ENCODE measurements at places on chromosomes 4 and X.

DNA sequence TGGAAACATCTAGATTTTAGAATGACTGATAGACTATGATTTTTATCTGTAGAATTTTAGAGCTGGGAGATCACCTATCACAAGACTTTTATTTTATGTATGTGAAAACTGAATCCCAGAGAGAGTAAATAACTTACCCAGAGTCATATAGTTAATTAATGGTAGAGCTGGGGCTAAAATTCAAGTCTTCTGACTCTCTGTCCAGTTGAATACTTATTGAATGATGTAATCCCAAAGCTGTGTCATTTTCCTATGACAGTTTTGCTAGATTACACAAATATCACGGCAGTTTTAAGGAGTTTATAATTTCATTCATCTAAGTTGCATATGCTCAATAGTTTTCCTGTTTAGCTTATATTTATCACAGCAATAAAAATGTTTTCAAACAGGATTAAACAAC, 6.7 kb downstream of the NRK start:
- peak; percentile 50 for DNase-seq

DNA sequence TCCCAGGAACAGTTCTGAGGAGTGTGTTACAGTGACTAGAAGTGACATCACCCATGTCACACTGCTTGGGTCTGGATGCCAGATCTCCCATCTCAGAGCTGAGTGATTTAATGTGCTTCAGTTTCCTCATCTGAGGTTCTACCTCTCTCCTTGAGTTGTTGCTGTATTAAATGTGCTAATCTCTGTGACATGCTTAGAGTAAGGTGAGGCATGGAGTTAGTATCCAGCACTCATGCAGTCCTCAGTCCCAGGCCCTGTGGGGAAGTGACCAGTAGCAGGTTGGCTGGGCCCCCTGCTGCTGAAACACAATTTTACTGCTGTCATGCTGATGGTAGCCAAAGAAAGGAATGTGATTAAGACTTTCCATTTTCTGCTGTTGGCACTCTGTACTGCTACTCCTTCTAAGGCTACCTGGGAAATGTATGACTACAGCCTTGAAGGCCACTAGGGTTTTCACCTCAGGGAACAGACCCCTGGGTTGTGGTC, 639.6 kb downstream of the MID1IP1 start:
- DNase-seq: no peak

DNA sequence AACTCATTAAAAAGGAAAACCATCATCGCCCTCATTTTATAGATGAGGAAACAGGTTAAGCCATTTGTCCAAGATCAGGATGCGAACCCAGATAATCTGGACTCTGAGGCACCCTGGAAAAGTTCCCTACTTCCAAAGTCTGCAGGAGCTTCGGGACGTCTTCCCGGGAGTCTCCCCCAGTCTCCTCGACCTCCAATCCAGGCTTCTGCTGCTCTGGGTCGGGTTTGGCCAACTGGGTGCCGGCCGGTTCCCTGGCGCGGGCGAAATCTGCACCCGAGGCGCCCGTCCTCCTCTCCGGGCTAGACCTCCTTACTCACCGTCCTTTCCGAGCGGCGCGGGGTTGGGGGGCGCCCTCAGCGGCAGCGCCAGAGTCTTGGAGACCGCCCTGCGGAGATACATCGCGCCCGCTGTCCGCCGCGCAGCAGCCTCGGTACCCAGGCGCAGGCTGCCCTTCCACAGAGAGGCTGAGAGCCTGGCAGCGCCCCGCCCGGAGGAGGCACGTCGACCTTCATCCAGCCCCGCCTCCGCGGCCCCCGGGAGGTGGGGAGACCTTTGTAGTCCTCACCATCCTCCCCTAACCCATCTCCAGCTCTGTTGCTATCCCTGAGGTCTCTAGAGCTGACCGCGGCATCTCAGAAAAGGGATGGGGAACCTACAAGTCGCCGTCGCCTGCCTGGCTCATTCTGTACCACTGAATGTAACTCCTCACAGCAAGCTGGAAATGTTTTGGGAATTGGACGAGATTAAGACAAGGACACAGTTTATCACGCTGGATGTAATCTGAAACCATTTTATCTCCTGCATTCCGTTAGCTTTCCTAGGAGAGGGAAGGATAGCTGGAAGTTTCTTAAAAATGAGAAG, at the start of gene MGARP:
MGARP (minus strand) TSS at position 466 of the 861 bp plus-strand sequence; CDS start at position 399, 67 bp downstream.
- no peak for DNase-seq

- no peak for DNase-seq
Observed at GRCh38 chr4:61521451-61521850, 321.3 kb downstream of the ADGRL3 start.

GRCh38 chr4:168574581-168575295, 77.9 kb downstream of the PALLD start:
- DNase-seq: peak; percentile 68

- DNase-seq: no peak
Observed at GRCh38 chr4:148329751-148330150, 112.5 kb downstream of the NR3C2 start.

DNA sequence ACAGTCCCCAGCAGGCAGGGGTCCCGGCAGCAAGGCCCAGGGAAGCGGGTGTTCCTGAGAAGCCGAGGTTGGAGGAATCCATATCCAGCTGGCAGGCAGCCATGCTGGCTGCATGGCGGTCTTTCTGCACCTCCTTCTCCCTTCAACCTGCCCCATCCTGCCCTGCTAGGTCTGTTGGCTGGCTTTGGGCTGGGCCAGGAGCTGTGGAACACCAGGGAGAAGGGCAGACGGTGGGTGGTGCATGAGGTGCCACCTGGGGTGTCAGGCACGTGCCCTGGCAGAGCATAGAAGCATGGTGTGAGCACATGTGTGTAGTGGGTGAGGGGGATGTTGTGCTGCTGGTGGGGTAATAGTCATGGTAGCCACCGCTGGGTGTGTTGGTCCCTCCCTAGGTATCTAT, 150.1 kb downstream of the PJA1 start:
- no peak for DNase-seq

GRCh38 chrX:16100673-16101072, 22.7 kb upstream of the GRPR start:
- no peak for DNase-seq

DNA sequence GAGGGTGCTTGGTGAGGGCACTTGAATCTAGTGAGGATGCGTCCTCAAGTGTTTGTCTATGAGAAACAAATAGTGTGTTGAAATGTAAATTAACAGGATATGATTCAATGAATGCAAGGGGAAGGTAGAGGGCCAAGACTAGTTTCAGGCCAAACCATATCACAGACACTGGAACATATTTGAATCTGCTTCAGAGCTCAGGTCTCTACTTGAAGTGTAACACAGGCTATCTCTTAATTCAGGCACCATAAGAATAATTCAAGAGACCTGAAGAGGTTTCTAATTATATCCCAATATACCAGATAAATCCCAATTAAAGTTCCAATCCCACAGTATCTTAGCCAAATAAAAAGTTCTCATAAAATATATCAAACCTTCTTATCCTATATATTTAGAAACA, 146.5 kb upstream of the INTU start:
- no peak for DNase-seq

DNA sequence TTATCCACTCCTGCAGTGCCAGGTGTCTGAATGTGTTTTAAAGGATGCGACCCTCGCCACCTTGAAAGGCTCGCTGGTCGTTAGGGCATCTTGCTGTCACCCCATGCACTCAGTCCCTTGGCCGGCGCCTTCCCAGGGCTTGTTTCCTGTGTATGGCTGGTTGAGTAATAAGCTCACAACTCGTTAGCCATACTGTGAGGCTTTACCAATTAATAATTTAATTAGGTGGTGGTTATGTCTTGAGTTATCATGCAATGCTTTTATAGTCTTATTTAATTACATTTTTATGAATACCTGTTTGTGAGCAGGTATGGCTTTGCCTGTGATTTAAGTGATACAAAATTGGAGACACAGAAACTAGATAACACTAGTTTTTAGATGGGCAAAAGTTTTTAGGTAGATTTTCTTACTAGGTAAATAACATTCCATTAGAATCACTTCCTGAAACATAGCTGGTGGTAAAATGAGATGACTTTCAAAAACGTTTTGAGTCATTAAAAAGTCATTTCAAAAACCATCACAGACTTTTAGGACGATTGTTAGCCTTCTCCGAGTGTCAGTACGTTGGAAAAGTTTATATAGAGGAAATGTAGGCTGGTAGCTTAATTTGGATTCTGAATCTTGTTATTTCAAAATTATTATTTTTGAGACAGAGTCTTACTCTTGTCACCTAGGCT, 18.2 kb downstream of the PTTG2 start:
- DNase-seq: no peak

- DNase-seq: no peak
Observed at GRCh38 chrX:103797691-103798090, 21.1 kb downstream of the PLP1 start.

GRCh38 chrX:49761481-49761880, 65.7 kb upstream of the PAGE1 start:
- DNase-seq: peak; percentile 1

- peak; percentile 3 for DNase-seq
Observed at GRCh38 chrX:105191878-105192277, 28.6 kb downstream of the TEX13A start.

DNA sequence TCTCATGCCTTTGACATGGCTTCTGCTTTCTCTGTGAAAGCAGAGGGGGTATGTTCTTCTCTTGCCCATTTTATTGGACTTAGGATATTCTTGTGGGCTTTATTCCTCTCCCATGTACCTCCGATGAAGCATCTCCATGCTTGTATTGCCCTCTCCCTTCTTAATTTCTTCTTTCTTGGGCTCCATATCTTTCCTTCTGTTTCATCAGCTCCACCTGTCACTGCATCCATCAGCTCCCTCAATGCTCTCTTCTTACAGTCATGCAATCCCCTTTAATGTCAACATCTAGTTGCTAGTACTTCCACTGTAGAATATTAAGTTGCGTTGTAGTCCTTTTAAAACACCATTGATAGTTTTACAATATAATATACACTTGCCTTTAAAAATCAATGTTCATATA, 257.6 kb downstream of the GPAT3 start:
- DNase-seq: no peak

DNA sequence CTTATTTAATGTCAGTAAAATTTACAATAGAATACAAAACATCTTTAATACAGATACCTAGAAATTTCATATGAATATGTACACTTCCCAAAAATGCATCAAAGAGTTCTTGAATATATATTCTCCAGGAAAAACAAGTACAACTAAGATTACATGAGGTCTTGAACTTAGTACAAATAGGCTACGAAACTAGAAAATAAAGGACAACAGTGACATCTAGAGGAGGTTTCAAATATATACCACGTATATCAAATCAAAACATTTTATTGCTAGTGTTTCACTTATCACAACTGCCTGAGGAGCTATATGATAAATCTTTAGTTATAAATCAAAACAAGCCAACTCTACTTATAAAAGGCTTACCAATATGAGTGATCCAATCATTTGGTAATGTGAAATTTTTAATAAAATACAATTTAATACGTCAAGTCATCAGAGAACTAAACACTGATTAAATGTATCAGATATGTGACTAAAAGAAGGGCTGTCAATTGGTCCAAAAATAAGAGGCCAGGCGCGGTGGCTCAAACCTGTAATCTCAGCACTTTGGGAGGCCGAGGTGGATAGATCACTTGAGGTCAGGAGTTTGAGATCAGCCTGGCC, 36.6 kb downstream of the ANAPC10 start:
- peak; percentile 70 for DNase-seq

DNA sequence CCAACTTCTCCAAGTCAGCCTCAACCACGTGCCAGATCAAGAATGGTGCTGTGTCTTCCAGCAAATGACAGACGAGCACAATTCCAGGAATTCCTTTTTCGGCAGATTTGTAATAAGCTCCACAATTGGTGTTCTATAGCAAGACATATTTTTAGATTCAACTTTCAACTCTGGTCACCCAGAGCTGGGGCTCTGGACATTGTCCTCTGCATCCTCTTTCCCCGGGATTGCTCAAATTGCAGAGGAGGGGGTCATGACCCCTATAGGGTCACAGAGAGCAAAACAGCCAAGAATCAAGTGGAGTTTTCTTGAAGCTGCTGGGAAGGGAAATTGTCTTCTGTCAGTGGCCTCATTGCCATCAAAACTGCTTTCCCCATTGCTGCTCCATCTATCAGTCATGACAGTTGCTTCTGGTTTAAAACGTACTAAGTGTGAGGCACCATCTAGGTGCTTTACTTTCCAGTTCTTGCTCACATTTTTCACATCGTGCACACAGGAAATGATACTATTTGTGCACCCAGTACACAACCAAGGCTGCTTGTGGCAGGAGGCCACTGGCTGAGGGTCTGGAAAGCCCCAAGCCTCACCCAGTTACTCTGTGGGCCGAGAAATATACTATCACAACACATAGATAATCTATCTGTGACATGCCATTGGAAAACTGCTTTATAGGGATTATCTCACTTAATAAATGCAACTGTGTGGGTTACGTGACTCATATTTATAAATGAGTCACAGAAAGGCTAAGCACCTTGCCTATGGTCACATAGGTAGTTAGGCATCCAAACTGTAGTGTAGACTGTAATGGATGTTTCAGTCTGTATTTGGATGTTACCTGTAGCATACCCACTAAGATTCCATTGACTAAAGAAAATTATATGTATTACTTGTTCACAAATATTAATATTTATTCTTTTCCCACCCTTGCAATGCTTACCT, 91.7 kb upstream of the PHOX2B start:
- peak; percentile 42 for DNase-seq

DNA sequence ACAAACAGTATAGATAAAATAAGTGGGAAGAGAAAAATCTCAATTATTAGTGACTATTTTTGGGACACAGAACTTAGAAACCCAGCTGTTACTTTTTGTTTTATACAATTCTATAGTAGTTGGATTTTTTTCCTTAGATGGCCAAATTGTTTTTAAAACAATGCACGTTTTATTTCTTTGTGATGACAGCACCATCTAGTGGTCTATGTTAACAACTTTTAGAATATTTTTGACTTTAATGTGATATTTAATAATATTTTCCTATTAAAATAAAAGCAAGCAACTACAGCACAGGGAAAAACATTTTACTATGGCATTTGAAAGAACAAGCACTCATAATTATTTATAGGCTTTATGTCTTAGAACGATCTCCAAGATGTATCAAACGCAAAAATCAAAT, 5.6 kb upstream of the SMIM31 start:
- DNase-seq: peak; percentile 29

GRCh38 chrX:87078231-87078630, 439.4 kb upstream of the KLHL4 start:
- DNase-seq: no peak

GRCh38 chrX:40083979-40084359, 13.8 kb downstream of the BCOR start:
- no peak for DNase-seq

GRCh38 chr4:102477657-102478056, 23.5 kb upstream of the NFKB1 start:
- no peak for DNase-seq

- DNase-seq: no peak
Observed at GRCh38 chr4:76055421-76055820, 19.1 kb upstream of the ART3 start.

Measured in renal cortical epithelial cell (primary cell).